ENCODE measurements at places on chromosomes 5 and 9.

- no peak for DNase-seq
Measured at GRCh38 chr9:93619272-93619775, 42.9 kb downstream of the PHF2 start.

GRCh38 chr5:169788168-169788567 is 151.1 kb downstream of the DOCK2 start:
- DNase-seq: no peak

DNA sequence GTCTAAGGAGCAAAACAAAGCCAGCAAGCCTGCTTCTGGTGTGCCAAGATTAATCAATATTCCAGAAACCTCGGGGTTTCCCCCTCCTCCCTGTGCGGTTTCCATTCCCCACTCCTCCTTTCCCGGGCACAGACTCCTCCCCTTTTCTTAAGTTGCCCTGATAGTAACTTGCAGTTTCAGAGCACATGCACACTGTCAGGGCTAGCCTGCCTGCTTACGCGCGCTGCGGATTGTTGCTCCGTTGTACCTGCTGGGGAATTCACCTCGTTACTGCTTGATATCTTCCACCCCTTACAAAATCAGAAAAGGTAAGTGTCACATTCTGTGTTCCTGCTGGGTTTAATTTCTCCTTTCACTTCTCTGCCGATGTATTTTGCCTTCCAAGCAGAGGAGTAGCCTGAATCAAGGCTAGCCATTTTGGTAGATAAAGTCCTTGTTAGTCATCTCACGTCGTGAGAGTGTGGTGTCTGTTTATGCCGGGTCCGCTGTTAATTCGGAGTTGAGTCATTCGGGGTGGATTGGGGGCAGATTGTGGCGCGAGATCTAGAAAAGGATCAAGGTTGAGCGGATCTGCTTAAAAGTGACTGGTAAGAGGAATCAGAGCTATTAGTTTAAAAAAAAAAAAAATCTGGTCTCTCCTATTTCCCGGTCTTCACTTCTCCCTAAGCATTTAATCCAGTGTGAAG is at the start of gene SLC1A3:
TSS of gene SLC1A3 (plus strand) at position 179 of the 686 bp plus-strand sequence. CDS start 1,818 bp downstream, outside the sequence.
- peak; percentile 73 for DNase-seq

GRCh38 chr9:127159325-127159801 is 36.9 kb upstream of the ANGPTL2 start:
- peak; percentile 50 for DNase-seq

GRCh38 chr5:79878721-79879336 is 112.2 kb downstream of the MTX3 start:
- no peak for DNase-seq

DNA sequence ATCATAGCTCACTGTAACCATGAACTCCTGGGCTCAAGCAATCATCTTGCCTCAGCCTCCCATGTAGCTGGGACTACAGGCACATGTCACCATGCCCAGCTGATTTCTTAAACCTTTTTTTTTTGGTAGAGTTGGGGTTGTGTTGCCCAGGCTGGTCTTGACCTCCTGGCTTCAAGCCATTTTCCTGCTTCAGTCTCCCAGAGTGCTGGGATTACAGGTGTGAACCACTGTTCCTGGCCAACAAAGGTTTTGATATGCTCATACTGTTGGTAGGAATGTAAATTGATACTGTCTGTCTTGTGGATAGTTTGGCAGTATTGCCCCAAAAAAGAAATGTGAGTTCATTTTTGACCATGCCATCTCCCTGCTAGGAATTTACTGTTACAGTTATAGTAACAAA is 77.4 kb upstream of the TMEM171 start:
- DNase-seq: no peak

GRCh38 chr9:21995666-21996398 is 1.2 kb downstream of the CDKN2B-AS1 start:
- DNase-seq: no peak

GRCh38 chr5:159884917-159885620 is 31.2 kb upstream of the ADRA1B start:
- DNase-seq: no peak

- no peak for DNase-seq
Measured at GRCh38 chr9:6842584-6842947, 84.8 kb downstream of the KDM4C start.

- DNase-seq: no peak
Measured at GRCh38 chr5:154078272-154078671, 39.5 kb downstream of the MFAP3 start.

DNA sequence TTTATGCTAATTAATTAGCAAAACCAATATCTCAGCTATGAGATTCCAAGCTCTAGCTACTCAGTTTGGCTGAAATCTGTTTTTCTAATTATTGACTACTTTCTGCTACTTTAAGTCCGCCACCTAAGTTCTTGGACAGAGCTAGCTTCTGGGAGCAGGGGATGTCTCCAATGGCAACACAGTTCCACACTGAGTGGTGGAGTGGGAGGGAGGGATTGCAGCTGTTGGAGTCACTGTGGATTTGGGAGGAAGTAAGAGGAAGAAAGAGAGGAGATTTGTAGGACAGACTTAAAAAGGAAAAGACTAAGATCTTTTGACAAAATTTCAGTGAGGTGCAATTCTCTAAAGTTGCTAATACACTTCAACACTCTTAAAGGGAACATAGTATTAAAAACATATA is 450.8 kb downstream of the NFIB start:
- DNase-seq: no peak

- no peak for DNase-seq
Measured at GRCh38 chr5:87524217-87524616, 111.5 kb upstream of the CCNH start.

GRCh38 chr5:40549616-40550015 is 130.1 kb upstream of the PTGER4 start:
- no peak for DNase-seq

DNA sequence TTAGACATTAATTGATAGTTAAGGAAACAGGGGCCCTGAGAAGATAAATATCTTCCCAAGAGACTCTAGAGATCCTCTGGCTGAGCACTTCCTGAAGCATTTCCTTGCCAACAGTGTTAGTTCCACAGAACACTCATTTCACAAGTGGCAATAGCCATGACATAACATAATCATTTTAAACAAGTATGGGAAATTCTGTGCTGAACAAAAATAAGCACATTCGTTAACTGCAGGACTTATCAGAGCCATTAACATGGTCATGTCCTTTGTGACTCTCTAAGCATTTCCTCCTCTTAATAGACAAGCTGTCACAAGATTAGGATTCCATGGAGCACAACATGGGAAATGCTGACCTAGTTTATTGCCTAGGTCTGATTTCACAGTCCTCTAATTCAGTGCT is 184.9 kb downstream of the SNX18 start:
- DNase-seq: no peak

GRCh38 chr5:176162198-176162597 is 76.0 kb upstream of the SIMC1 start:
- DNase-seq: peak; percentile 12

DNA sequence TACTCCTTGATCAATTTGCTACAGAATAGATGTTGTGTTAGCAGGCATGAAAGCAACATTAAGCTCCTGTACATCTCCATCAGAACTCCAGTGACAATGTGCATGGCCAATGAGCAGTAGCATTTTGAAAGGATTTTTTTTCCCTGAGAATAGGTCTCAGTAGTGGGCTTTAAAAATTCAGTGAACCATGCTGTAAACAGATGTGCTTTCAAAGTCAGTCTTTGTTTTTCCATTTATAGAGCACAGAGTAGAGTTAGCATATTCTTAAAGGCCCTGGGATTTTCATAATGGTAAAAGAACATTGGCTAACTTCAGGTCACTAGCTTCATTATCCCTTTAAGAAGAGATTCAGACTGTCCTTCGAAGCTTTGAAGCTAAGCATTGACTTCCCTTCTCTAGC is 150.8 kb downstream of the VPS13A start:
- no peak for DNase-seq

GRCh38 chr5:97478483-97478882 is 295.4 kb upstream of the RIOK2 start:
- DNase-seq: no peak

DNA sequence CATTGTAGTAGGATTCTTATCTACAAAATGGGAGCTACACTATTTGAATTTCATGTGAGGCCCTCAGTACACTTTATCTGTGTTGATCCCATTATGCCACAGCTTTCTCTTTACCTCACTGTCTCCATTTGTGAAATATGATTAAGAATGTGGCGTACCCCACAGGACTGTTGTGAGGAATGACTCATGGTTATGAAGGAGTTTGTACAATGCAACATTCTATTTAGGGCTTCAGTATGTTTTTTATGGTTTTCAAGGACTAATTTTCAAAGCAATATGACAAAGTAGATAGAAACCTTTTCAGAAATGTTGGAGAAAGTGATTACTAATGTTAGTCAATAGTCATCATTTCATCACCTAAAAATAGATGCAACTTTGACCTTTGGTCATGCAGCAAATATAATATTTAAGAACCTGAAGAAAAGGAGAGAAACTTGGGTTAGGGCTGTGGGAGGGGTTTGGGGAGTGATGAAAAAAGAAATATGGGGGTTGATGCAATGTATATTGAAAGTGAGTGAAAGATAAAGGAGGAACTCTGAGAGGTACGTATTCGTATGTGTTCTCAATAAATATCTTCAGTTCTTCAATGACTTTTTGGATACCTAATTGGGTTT is 53.7 kb upstream of the PIP5K1B start:
- no peak for DNase-seq

DNA sequence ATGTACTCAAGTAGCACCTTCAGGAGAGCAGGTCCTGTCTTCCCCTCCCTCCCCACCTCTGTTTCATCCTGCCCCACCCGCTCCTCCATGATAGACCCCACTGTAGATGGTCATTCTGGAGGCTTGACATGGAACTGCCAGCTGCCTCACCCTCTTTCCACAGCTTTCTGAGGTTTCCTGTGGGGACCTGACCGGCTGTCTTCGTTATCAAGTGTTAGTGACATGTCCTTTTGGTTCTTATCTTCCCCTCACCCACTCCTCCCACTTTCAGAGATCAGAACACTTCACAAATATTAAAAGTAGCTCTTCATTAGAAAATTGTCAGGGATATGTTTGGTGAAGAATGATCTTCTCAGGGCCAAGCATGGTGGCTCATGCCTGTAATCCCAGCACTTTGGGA is 52.7 kb downstream of the MEGF10 start:
- DNase-seq: no peak

Data from hypothalamus (tissue), 51 donors.